ENCODE measurements at places on chromosomes 5 and 9.
A peak's percentile ranks its signal among the peaks of the same experiment; 100 is the strongest.

- DNase-seq, result no peak
These were observed 646.6 kb downstream of the PDE4D start for GRCh38 chr5:59246882-59247281.

GRCh38 chr5:149750596-149750995 is 20.5 kb downstream of the PPARGC1B start:
- no peak for DNase-seq

GRCh38 chr5:73039082-73039481 is 81.3 kb upstream of the TMEM171 start:
- no peak for DNase-seq

DNA sequence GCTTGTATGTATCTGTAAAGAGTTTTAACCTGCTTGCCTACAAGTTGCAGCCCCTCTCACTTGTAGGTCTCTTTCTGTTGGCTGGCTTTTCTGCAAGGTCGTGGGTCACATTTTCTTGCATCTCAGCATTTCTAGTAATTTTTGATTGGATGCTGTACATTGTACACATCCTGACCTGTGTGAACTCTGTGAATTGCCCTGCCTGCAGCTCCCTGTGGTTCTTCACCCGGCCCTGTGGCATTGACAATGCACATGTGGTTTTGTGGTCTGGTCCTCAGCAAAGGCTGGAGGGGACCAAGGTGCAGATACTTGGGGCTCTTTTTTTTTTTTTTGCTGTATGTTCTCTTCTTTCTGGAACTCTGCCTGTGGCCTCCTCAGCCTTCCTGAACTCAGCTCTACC is 53.6 kb downstream of the WNK2 start:
- DNase-seq, result no peak

GRCh38 chr9:130741831-130742449 is 48.4 kb downstream of the EXOSC2 start:
- no peak for DNase-seq

DNA sequence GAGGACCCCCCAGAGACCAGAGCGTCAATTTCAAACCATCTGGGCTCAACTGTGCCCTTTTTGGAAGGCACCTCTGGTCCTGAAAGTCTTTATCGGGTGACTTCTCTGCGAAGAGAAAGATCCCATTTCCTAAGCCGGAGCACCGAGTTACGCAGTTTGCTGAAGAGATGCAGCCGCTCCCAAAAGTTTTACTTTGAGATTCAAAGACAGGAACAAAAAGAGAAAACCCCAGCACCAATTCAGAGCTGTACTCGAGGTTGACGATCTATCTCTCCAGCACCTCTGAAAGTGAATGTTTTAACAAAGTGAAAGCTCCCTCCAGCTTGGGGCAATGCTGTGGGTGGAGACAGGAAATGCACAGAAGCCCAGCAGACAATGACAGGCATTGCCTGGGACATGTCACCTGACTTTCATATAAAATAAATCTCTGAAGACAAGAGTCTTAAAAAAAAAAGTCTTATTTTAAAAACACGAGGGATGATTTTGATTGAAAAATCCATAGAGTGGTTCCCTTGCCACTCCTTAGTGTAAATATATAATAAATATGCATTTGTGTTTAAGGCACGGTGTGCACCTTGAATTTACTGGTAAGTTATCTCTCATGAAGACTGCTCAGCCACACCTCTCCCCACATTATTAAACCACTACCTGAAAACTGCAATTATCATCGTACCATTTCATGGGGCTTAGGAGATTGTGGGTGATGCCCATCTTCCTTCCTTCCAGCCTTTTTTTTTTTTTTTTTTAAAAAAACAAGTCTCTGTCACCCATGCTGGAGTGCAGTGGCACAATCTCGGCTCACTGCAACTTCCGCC is 79.9 kb downstream of the FNBP1 start:
- peak; percentile 56 for DNase-seq

DNA sequence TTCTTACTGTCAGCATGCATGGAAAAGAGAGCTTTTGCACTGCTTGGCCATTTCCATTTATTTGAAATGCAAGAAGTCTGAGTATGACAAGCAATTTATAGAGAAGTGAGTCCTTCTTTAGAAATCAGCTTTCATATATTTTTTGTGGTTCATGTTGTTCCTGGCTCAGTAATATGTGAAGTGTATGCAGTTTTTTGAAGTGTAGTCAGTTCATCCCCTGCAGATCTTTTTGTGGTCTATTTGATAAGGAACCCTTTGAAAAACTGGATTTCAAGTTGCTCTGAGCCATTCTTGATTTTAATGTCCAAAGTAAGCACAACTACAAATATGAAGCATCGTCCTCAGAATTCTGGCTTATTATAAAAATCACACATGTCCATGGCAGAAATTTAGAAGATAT is 294.1 kb upstream of the SMC2 start:
- DNase-seq, result no peak

DNA sequence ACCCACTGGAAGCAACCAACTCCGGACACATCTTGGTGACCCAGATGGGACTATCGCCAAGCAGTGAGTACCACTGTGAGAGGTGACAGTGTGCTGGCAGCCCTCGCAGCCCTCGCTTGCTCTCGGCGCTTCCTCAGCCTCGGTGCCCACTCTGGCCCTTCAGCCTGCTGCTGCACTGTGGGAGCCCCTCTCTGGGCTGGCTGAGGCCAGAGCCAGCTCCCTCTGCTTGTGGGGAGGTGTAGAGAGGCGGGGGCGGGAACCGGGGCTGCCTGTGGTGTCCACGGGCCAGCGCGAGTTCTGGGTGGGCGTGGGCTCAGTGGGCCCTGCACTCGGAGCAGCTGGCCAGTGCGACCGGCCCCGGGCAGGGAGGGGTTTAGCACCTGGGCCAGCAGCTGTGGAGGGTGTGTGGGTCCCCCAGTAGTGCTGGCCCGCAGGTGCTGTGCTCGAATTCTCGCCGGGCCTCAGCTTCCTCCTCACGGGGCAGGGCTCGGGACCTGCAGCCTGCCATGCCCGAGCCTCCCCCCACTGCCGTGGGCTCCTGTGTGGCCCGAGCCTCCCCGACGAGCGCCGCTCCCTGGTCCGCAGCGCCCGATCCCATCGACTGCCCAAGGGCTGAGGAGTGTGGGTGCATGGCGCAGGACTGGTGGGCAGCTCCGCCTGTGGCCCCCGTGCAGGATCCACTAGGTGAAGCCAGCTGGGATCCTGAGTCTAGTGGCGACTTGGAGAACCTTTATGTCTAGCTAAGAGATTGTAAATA is 78.5 kb upstream of the PLPP1 start:
- no peak for DNase-seq

GRCh38 chr5:149235841-149236240 is 35.8 kb upstream of the AFAP1L1 start:
- no peak for DNase-seq

DNA sequence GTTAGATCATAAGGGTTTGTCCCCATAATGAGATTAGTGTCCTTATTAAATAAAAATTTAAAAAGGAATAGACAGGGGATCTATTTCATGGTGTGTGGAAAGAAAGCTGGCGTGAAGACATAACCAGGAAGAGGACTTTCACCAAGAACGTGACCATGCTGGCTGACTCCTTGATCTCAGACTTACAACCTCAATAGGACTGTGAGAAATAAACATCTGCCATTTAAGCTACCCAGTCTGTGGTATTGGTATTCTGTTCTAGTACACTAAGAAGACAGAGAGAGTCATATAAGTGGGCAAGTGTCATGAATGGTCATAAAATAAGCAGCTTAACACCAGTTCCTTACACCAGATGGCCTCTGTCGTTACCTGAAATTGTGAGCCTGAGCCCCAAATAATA is 259.4 kb upstream of the CCNG1 start:
- no peak for DNase-seq

DNA sequence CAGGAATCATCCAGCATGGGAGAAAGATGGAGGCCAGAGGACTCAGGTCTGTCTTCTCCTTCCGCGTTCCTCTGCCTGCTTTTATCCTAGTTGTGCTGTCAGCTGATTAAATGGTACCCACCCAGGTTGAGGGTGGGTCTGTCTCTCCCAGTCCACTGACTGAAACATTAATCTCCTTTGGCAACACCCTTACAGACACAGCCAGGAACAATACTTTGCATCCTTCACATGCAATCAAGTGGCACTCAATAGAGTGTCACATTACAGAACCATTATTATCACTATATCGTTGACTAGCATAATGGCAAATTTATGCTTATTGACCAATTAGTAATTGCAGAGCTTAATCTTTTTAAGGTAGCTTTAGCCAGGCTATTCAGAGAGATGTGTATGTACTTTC is 64.8 kb downstream of the UNC13B start:
- DNase-seq, result no peak

- no peak for DNase-seq
These were observed 35.7 kb upstream of the TRIM14 start for GRCh38 chr9:98154678-98155077.

- no peak for DNase-seq
These were observed 37.1 kb downstream of the PRDM6 start for GRCh38 chr5:123125962-123126732.

- no peak for DNase-seq
These were observed 4.8 kb downstream of the ROPN1L start for GRCh38 chr5:10446490-10446889.

- DNase-seq, result no peak
These were observed 117.0 kb downstream of the ERCC6L2 start for GRCh38 chr9:95992536-95992935.

DNA sequence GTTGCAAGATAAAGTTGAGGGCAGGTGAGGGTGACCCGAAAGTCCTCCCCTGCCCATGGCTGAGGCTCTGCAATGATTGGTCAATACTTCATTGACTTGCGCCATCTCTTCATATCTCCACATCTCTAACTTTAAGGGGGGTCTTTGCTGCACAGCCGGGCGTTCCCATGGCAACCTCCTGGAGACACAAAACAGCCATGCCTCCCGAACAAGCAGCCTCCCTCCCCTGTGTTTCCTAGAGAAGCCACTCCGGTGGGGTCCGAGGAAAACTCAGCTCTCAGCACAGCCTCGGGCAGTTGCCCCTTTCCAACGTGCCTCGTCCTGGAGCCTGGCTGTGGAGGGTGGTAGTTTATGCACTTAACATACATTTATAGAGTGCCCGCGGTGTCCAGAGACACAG is 57.5 kb downstream of the TSPAN17 start:
- no peak for DNase-seq

DNA sequence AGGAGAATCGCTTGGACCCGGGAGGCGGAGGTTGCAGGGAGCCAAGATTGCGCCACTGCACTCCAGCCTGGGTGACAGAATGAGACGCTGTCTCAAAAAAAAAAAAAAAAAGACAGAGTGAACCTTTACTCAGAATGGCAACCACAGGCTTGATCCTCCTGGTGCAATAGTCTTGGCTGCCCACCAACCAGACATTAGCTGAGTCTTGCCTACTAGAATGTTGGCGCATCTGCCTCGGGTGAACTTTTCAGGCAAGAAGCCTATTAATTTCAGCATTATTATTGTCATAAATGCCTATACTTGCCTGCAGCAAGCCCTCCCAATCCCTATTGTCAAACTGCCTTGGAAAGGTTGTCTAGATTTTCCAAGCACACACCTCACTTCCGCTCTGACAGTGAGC is 4.2 kb downstream of the SERINC5 start:
- DNase-seq, result no peak

All from activated CD4-positive, alpha-beta T cell treated with anti-CD3 and anti-CD28 coated beads for 1 hour (primary cell).